ENCODE measurements at places on chromosomes 4 and X. TPM values are rescaled to one million over a fixed set of nuclear protein-coding genes. Genes with fewer than 3 reads are reported as not detected.

The PCGF3 gene
- total RNA-seq, result 79.0 TPM

DNA sequence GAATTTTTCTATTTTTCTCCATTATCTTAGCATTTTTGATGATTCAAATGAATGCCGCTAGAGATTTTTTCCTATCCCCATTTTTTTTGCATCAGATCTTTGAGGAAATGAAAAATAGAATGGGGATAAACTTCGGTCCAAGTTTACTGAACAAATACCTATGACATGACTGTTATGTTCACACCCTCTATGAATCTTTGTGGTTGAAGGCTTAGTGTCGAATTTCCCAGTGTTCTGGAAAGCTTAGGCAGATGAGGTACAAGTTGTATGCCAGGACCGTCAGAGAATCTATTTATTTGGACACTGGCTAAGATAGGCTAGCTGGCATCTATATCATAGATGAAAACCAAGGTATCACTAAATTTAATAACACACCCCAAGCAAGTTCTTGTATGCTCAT lies 123.4 kb downstream of the SPCS3 start:
- DNase-seq, result peak; percentile 89

The C1QTNF7 gene
- total RNA-seq, result not detected

DNA sequence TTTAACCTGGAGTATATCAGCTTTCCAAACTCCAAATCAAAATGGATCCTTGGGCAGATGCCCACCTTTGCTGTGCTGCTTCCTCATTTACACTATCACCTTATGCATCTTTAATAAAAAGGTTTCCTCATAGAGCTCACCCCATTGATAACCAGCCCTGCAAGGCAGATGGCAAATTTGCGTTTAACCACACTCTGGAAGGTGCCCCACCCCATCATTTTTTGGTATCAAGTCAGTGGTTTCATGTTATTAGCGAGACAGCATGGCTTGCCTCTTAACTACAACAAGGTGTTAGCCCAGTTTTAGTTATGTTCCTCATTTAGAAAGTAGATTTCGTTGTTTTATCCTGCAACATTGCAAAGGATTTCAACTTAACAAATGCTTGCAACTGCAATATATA lies 214.0 kb upstream of the WDFY3 start:
- no peak for DNase-seq

DNA sequence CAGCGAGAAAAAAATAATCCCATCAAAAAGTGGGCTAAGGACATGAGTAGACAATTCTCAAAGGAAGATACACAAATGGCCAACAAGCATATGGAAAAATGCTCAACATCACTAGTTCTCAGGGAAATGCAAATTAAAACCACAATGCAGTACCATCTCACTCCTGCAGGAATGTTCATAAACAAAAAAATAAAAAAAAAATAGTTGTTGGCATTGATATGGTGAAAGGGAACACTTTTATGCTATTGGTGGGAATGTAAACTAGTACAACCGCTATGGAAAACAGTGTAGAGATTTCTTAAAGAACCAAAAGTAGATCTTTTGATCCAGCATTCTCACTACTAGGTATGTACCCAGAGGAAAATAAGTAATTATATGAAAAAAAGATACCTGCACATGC lies 508.3 kb upstream of the MAGEB2 start:
- no peak for DNase-seq

Measured in myocyte (in vitro differentiated cells).